D341Med (cell line): ENCODE measurements at places on chromosomes 12 and 14.

DNA sequence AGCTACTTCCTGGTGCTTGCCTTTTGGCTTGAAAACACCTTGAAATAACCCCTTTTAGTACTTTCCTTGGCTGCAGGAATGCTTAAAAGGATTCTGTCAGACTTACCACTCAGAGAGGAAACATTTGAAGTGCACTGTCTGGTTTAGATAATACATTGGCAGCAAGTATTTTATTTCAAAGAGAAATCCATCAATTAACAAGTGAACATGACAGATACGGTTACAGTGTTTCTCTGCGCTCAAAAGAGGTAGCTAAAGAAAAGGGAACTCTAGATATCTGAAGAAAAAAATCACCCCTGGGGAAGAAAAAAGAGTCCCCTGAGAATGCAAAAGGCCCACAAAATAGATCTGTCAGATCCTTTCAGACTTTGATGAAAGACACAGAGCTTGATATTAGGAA lies 421.9 kb downstream of the LRFN5 start:
- DNase-seq = no peak

- no peak for DNase-seq
These were observed 515.7 kb downstream of the VRK1 start for GRCh38 chr14:97312910-97313309.

DNA sequence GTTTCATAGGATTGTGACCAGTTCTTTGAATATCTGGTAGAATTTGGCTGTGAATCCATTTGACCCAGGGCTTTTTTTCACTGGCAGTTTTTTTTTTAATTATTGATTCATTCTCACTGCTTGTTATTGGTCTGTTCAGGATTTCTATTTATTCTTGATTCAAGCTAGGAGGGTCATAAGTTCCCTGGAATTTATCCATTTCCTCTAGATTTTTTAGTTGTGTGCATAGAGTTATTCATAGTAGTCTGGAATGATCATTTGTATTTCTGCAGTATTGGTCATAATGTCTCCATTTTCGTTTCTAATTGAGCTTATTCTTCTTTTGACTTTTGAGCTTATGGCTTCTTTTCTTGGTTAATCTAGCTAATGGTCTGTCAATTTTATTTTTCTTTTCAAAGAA lies 291.6 kb downstream of the AKAP6 start:
- DNase-seq = no peak

DNA sequence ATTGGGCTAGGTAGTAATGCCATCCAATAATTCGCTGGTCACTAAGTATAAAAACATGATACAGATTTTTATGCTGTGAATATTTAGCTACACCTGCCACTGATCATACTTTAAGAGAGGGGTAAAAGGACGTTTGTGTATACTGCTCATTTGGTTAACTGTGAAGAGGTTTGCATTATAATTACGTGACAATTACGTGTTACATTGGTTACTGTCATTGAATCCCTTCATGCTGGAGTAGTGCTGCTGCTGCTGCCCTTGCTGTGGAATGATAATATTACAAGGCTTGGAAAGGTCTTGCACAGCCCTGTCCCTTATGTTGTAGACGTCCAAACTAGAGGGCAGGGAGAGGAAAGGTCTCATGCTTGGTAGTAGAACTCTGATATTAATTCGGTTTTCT lies 312.2 kb upstream of the ATP2B1 start:
- DNase-seq = no peak

DNA sequence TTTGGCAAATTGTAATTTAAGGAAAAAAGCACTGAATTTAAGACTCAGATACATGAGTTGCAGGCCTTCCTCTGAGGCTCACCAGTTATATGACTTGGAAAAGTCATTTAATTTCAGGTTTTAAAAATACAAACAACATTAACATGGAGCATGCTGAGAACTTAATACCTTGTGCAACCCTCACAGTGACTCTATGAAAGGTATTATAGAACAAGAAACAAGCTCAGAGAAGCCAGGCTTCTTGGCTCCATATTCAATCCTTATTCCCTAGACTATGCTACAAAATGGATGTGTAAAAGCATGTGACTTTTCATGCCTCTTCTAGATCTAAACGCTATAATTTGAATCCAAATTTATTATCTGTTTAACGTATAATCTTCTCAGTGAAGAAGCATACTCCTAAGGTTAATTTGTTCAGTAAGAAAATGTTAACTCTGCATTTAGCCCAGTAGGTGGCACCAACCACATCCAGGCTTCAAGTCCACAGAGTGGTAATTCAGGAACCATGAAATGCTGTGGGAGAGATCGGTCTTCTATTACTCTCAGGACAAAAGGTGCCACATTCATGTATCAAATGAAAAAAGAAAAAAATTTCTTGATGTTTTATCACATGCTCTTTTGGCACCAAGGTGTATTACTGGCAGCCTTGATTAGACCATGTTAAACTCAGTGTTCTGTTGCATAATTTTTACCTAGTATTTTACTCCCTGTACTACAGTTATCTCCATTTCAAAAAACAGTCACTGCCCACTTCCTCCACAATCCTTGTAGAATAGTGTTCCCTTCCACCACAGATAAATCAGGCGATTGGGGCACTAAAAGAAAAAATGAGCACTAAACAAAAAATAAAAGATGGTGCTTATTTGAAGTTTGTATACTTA lies 9.3 kb downstream of the CCDC196 start:
- DNase-seq = peak; percentile 66

DNA sequence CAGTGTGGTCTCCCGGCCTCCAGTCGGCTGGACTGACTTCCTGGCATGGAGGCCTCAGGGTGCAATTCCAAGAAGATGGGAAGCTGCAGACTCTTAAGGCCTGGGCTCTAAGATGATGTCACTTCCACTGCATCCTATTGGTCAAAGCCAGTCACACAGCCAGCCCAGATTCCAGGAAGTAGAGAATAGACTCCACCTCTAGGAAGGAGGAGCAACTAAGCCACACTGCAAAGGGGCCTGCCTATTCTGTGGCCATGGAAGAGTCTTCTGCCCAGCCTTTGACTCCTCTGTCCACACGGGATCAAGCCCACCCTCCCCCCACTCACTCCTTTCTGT lies 103.9 kb upstream of the RFLNA start:
- peak; percentile 43 for DNase-seq

DNA sequence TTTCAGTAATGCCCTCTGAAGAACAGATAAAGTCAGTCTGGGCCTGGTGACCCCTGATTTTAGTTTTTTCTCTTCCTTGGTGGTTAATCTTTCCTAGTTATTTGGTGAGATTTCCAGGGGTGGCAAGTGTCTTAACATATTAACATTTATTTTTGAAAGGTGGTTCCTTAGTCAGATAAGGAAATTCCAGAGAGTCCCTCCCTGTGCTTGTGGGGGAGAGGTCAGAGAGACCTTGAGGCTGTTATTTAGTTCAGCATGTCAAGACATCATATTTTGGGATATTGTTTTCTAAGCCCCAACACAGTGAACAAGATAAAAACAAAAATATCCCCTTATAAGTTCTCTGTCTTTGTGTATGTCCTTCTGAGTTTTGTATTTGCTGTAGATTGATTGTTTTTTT lies 9.5 kb upstream of the LUM start:
- no peak for DNase-seq

GRCh38 chr12:108565146-108565545 lies 2.8 kb downstream of the ISCU start:
- DNase-seq = no peak

- DNase-seq = no peak
These were observed 193.9 kb upstream of the DDHD1 start for GRCh38 chr14:53346988-53347387.

- peak; percentile 60 for DNase-seq
These were observed 112.0 kb downstream of the SLC15A5 start for GRCh38 chr12:16165506-16165905.

GRCh38 chr14:93035917-93036651 lies 79.6 kb downstream of the ITPK1 start:
- DNase-seq = no peak

GRCh38 chr14:73633116-73634010 lies 11.4 kb upstream of the DNAL1 start:
- peak; percentile 59 for DNase-seq

DNA sequence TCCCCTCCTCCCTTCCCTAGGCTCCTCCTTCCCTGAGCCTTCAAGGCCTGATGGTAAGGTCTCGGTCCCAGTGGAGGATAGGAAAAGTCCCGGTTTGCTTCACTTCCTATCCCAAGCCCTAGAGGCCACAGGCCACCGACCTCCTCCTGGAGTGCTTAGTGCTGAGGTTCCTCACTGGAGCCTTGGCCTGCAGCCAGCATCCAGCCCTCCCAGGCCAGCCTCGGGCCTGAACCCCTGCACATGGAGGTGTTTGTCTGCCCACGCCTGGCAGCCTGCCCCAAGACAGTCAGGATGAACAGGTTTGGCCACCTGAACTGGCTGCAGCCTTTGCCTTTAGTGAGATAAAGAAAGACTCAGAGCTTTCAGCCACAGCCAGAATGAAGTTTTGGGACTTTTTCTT lies 15.8 kb upstream of the KRT7 start:
- DNase-seq = no peak

- DNase-seq = no peak
These were observed 18.5 kb downstream of the BDKRB1 start for GRCh38 chr14:96274543-96274942.

DNA sequence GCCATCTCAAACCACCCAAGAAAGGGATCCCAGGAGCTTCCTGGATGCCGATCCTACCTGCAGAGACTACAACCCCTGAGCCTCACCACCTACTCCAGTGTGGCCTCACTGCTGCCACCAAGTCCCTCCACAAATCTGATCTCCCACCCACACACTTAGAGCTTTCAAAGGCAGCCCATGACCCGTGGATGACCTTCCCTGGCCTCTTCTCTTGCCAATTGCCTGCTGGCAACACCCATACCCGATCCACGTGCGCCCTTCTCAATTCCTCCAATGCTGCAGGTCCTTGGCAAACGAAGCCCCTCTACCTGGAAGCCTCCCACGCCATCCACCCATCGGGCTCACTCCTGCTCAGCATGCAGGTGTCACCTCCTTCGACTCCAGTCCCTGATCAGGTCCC lies 30.7 kb downstream of the HVCN1 start:
- no peak for DNase-seq

- DNase-seq = no peak
These were observed 27.6 kb upstream of the NOS1 start for GRCh38 chr12:117388951-117389446.

- no peak for DNase-seq
These were observed 72.3 kb downstream of the SRGAP1 start for GRCh38 chr12:63916561-63917476.

GRCh38 chr14:75341620-75342019 lies 63.0 kb downstream of the FOS start:
- DNase-seq = no peak

DNA sequence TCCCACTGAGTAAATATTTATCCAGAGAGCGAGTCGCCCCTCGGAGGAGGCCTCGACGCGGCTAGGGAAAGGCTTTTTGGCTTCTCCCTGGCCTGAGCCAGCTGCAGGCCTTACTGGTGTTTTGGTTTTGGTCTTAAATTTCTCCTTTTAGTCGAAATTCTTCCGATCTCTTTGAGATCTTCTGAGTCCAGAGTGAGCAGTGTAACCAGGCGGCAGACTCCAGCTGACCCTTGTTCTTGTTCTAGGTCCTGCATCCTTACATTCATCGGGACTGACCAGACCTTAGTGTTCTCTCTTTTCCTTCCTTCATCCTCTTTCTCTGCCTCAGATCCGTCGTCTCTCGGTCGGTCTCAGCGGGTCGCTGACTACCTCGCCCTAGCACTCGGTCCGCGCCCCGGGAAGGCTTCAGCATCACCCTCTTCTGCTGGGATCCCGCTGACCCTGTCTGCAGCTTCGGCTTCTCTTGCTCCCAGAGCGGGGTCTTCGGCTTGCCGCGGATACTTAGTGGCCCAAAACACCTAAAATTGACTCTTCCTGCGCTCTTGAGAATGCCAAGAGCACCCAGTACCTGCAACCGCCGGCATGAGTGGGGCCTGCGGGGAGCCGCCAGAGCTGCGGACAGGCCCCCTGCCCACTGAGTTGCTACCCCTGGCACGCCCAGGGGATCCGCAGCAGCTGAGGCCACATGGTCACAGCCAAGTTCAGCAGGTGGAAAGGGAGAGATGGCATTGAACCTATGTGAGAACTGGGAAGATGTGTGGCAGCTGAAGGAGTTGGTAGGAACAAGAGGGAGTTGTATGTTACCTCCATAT lies 2.4 kb upstream of the PAX9 start:
- no peak for DNase-seq

DNA sequence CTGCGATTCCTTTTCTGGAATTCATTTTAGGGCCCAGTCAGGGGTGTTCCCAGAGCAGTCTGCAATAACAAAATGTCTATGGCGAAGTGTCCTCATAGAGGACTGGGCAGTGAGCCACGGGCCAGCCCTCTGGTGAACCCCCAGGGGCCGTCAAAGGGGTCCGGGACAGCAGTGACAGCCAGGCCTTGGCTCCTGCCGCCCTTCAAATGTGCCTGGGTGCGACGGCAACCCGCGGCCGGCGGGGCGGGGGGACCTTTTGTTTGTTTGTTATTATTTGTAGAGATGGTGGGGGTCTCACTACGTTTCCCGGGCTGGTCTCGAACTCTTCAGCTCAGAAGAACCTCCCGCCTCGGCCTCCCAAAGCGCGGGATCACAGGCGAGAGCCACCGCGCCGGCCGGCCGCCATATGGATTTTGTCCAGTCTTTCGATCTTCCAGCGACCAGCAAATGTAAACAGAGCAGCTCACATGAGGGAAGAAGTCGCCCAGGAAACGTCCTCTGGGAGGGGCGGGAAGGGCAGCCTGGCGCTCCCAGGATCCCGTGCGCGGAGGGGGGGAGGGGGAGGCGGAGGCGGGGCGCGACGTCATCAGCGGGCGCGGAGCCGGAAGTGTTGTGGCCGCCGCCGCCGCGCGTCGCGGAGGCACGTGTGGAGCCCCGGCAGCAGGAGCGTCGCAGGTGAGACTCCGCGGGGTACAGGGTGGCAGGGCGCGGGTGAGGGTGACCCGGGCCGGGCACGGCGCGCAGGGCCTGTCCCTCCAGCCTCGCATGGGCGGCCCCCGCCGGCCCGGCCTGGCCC lies at the start of gene TRMT61A:
TRMT61A (plus strand) TSS at position 610 of the 796 bp plus-strand sequence. CDS start 783 bp downstream, outside the sequence.
- peak; percentile 99 for DNase-seq

- DNase-seq = no peak
These were observed 19.2 kb downstream of the VPS37B start for GRCh38 chr12:122876731-122877130.

- DNase-seq = no peak
These were observed 88.0 kb upstream of the GSC start for GRCh38 chr14:94857950-94858349.

GRCh38 chr12:21337453-21337852 lies 2.7 kb upstream of the SLCO1A2 start:
- DNase-seq = no peak

GRCh38 chr14:32941668-32942065 lies 3.0 kb downstream of the NPAS3 start:
- DNase-seq = no peak

DNA sequence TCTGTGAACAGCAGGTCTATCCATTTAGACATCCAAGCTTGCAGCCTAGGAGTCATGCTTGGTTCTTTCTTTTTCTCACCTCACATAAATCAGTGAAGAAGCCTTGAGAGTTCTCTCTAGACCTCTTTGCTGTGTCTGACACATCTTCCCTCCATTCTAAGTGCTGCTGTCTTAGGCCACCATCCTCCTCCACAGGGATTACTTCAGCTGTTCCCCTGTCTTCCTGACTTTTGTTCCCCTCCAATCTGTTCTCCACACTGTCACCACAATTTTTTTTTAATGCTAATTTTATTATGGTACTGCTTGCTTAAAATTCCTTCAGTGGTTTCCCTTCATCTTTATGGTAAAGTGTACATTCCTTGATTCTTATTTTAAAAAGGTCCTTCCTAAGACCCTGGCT lies 71.8 kb downstream of the DERA start:
- DNase-seq = no peak
